ENCODE measurements at places on chromosomes 7 and 10. TPM values are rescaled to one million over a fixed set of nuclear protein-coding genes. Genes with fewer than 3 reads are reported as not detected.

GRCh38 chr7:37816922-37817590 lies 31.3 kb upstream of the NME8 start:
- DNase-seq, result no peak

DNA sequence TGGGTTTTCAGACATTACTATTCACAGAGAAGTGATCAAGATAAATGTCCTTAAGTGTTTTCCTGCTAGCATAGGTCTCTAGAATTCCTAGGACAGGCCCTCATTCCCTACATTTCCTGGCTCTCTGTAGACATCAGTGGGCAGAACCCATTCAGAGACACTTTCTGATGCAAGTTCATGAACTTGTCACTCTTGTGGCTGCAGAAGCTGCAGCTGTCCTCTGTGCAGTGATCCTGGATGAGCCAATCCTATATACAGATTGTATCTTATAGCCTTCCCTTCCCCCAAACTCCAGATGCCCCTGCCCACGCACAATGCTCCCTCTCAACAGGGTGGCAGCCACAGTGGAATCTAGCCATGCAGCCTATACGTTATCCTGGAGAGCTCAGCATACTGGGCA lies 12.6 kb upstream of the GRB10 start:
- DNase-seq, result no peak

DNA sequence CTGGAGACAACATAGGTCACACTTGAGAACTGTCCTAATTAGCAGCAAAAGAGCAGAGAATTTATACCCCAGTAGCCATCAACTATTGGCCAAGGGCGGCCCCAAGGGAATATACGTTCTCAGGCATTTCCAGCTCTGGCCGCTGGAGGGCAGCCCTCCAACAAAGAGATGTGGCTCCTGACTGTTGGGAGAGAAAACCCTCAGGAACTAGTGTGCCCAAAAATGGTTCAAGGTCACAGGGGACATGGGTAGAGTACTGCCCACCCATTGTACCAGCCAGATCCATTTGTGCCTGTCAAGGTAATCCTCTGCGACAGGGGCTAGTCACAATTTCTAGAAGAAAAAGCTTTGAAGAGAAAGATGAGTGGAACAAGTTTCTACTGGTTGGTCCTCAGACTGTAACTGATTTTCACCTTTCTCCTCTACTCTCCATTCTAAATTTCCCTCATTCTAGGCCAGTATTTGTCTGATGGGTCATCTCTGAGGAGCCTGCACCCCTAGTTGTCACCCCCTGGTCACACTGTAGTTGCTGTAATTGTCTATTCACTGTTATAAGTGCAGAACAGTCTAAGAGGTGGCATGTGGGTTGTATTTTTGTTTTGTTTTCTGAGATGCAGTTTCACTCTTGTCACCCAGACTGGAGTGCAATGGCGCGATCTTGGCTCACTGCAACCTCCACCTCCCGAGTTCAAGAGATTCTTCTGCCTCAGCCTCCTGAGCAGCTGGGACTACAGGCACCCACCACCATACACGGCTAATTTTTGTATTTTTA lies 14.7 kb upstream of the C7orf33 start:
- peak; percentile 59 for DNase-seq

- no peak for DNase-seq
Observed at GRCh38 chr7:97005183-97006054, at the start of gene DLX6. Gene DLX6 (plus strand): TSS chr7:97005553. CDS start chr7:97005978, 425 bp downstream.

GRCh38 chr10:4059471-4060138 lies 274.6 kb upstream of the KLF6 start:
- no peak for DNase-seq

DNA sequence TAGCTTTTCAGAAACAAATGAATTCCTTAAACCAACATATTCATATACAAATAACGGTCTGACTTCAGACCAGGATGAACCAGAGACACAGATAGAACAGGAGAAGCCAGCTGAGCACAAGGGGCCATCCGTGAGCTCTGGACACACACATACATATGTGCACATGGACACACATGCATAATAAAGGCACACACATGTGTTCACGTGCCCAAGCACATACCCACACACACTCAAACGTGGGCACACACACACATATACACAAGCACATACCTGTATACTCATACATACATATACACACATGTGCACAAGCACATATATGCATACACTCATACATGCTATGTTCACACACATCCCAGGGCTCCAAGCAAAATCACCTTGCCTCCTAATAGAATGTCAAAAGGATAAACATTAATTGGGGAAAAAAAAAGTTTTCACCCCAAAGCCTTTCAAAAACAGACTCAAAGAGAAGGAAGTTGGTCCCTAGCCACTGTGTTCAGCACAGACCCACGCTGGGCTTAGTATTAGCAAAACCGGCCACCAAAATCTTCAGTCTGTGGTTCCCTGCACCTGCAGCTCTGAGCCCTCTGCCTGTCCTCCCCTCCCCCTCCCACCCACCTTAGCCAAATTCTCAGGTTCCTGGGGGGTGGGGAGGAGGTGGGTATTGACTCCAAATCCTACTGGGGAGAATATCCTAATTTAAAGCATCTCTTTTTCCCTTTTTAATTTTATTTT lies 100.4 kb upstream of the MACROH2A2 start:
- no peak for DNase-seq

DNA sequence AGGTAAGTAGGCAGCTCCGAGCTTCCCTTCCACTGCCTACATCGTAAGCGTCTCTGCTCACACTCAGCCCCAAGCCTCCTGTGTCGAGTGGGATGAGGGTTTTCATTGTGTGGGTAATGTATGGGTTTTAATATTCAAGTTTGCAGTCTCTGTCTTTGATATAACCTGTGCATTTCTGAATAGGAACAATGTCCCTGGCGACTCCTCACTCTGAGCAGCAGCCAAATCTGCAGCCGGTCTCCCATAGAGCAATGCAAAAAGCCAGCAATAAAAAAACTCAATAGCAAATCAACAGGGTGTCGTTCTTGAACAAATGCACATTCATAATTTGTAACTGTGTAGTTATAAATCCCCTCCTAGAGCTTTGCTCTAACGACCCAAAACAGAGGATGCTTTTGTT lies 33.4 kb downstream of the PPP1R17 start:
- no peak for DNase-seq

DNA sequence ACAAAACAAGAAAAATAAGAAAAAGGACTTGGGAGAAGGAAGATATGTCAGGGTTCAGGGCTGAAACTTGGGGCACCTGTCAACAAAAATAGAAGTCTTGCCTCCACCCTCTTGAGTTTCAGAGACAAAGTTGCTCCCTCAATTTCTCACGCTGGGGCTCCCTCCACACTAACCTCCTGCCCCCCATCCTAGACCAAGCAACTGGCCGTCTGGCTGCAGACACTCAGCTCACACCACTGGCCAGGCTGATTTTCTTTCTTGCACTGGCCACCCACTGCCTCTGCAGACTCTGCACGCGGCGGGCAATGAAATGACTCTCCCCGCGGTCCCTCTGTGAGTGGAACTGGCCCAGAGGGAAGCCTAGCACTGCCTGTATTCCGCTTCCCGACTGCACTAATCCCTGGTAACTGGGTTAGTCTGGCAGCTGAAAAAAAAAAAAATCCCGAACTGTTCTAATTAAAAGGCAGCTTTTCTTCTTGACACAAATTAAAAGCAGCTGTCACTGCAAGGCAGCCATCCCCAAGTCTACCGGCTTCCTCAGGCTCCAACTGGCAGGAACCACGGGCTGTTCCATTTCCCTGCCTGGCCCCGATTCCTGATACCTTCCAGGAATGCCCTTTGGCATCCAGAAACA lies 83.5 kb downstream of the SPDYE5 start:
- no peak for DNase-seq

DNA sequence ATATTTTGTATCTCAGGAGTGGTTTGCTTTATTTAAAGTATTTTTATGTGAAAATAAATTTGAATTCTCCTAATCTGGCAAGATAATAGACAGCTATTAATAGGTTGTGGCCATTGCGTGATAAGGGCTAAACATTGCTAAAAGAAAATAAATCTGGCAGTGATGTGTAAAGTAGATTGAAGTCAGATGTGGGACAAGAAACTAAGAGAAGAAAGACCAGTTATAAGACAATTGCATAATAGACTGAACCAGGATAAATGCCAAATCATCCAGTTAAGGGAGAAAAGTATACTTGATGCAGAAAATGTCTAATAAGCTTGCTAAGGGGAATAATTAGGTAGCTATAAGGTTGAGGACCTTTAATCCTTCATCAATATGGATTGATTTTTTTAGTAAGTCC lies 197.5 kb upstream of the CSTF2T start:
- no peak for DNase-seq

GRCh38 chr7:103967401-103967800 lies 22.1 kb downstream of the RELN start:
- DNase-seq, result no peak

GRCh38 chr10:114541797-114542160 lies 116.3 kb downstream of the ABLIM1 start:
- DNase-seq, result no peak

HK1 gene
- total RNA-seq, result 63.4 TPM

AGR2 gene
- total RNA-seq, result not detected

All from breast epithelium (tissue), 4 donors.